Nasal cavity respiratory epithelium epithelial cell of viscerocranial mucosa (primary cell): ENCODE measurements at places on chromosomes 12 and 14. TPM values are rescaled to one million over a fixed set of nuclear protein-coding genes. Genes with fewer than 3 reads are reported as not detected.

CYP27B1 gene
- total RNA-seq: 1.5 and 4.1 TPM in 2 replicates

RNF212B gene
- total RNA-seq: not detected in 2 replicates

MIPOL1 gene
- total RNA-seq: 9.9 and 22.6 TPM in 2 replicates

KRT1 gene
- total RNA-seq: 0.34 TPM in 1 of 2 replicates, not detected in the other

PTGDR gene
- total RNA-seq: not detected in 2 replicates

GTF2H3 gene
- 56.4 and 59.1 TPM in 2 replicates for total RNA-seq

FAM90A1 gene
- total RNA-seq: 0.28 TPM in 1 of 2 replicates, not detected in the other

KRT6A gene
- total RNA-seq: 14,274 and 14,814 TPM in 2 replicates
